Vagina (tissue), 2 donors: ENCODE measurements at places on chromosomes 7 and 10.

GRCh38 chr10:103775776-103776175 lies 79.6 kb downstream of the SH3PXD2A start:
- no peak for DNase-seq

GRCh38 chr10:3827266-3827665 lies 42.3 kb upstream of the KLF6 start:
- DNase-seq, result no peak

DNA sequence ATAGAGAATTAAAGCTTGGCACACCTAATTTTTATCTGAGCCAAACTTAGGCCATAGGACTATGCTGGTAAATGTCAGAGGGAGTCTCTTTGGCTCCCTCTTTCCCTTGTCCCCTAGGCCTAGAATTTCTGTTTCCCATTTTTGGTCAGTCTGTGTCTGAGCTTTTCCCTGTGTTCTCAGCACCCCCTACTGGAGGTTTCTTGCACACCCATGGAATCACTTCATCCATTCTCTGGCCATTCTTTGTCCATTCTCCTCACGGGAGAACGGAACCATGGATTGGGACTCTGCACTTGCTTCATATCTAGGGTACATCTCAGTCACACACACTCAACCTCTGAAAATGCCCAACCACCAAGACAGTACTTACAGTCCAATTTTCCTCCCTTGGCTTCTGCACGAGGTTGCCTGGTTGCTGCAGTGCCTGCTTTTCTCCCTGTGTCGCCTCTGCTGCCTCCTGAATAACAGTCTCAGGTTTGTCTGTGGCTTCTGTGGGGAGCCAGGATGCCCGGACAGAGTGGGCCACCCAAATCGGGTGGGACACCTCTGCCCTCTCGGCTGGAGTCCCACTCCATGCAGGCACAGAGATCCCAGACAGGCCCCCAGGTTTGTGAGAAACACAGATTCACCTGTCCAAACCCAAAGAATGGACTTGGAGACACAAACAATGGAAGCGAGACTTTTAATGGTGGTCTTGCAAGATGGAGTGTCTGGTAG lies 35.1 kb upstream of the DNAH11 start:
- DNase-seq, result no peak

DNA sequence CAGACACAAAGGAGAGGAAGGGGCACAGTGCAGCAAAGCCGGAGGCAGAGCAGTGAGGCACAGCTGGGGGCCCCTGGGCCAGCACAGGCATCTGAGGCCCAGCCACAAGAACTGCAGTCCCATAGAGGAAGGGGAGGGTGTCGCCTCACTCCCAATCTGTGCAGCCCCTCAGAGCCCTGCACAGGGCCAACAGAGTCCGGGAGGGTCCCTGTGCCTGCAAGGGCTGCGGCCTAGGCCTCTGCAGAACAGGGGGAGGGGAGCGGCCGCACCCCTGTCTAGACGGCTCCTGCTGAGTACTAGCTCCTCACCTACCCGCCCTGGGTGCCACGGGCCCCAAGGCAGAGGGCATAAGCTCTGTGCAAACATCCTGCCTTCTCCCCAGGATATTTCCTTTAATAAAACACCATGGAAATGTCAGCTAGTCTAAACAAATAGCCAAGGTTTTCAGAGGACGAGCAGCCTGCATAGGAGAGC lies 32.4 kb upstream of the RET start:
- no peak for DNase-seq
